Activated gamma-delta T cell treated with Interleukin-2 at 50 U/mL for 16 hours (primary cell): ENCODE measurements at places on chromosomes 1 and 21.

DNA sequence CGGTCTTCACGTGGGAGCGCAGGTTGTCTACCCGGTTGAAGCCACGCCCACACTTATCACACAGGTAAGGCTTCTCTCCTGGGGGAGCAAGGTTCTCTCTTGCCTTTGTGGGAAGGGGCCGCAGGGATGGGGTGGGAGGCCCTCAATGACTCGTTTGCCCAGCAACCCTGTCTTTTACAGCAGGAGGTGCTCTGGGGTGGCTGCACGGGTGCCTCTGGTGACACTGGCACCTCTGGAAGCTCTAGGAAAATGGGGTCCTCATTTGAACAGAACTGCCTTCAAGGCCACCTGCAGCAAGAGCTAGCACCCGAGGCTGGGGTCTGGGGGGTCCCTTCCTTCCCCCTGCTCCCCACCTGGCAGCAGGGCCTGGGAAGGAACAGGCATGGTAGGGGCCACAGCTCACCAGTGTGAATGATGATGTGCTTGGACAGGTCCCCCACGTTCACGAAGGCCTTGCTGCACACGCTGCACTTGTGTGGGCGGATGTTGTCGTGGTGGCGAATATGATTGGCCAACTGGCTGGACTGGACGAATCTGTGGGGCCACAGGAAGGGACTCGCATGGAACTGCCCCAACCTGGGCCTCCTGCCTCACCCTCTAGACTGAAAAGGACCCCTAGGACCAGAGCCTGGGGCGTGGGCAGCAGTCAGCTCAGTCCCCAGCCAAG lies 33.1 kb downstream of the ZBTB17 start:
- DNase-seq: no peak

- no peak for DNase-seq
Measured at GRCh38 chr1:200121421-200121820, 93.9 kb downstream of the NR5A2 start.

GRCh38 chr1:12601700-12602658 lies 16.0 kb downstream of the DHRS3 start:
- no peak for DNase-seq

DNA sequence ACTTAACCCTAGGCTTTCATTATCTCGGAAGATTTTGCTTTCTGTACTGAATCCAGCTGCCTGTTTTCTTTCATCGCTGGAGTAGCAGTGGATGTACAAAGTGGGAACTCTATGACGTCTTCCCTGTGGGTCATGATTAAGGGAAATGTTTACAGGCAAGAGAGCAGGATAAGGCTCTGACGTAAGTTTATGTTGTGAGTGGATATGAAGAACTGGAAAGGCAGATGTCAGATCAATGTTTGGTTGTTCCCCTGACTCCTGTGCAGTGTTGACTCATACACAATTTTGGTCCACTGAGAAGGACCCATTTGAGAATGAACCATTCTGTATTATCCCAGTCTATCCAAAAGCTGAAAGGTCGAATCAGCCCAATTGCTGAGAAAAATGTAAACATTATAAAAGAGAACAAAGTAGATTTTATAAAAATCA lies 292.4 kb downstream of the GRIK1 start:
- DNase-seq: no peak

GRCh38 chr1:228018961-228019721 lies 12.3 kb downstream of the WNT3A start:
- no peak for DNase-seq

GRCh38 chr21:27674041-27674615 lies 707.2 kb upstream of the ADAMTS5 start:
- no peak for DNase-seq
